ENCODE measurements at places on chromosomes 11 and 22.

DNA sequence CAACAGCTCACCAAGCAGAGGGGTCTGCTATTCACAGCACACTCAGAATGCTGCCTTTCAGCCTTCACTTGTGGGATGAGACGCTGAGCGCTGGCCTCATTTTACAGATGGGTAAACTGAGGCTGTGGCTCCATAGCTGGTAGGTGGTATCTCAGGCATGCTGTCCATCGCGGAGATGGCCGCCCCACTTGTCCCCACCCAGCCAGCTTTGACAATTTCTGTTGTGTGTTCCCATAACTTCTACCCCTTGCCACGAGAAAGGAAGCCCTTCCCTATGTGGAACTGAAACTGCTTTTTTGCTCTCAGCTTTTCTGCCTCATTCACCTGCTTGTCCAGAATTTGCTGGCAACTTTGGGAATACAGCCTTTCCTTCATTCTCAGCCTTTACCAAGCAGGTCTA, 36.1 kb upstream of the NNMT start:
- DNase-seq = no peak

DNA sequence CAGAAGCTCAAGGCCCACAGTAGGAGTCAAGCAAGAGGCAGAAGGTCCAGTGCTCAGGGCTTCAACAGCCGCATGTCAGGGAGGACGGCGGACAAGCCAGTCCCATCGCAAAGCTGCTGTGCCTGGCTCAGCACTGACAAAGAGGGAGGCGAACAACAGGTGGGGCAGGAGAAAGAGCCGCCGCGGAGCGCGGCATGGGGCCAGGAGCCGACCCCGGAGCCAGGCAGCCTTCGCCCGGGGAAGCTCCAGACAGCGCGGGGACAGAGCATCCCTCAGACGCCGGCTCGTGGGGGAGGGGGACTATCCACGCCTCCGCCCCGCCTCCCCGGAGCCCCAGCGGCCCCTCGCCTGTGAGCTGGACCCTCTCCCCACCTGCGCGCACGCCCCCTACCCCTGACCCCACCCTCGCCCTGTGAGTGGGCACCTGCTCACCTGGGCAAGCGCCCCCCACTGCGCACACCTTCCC, 369 bp downstream of the DHCR7 start:
- DNase-seq = peak; percentile 51

DNA sequence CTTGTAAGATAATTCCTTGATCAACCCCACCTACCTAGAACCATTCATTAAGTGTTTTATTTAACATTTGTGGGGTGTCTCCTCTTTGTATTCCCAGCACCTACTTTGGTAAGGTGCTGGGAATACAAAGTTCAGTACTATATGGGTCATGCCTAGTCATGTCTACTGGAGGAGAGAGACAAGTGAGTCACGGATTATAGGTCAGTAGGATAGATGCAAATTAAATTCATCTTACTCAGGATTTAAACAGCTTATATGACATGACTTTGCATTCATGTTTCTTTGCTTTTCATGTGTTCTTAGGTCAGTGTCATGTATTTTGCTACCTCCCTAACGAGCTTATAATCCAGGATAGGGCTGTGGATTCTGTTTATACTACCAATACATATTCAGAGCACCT, 3.4 kb upstream of the FADS1 start:
- no peak for DNase-seq

GRCh38 chr11:70725278-70725677, 326.9 kb downstream of the CTTN start:
- no peak for DNase-seq

GRCh38 chr11:78825591-78826020, 250.9 kb upstream of the NARS2 start:
- DNase-seq = no peak

- DNase-seq = no peak
These were observed 7.7 kb downstream of the CCS start for GRCh38 chr11:66600631-66601233.

GRCh38 chr11:19216709-19217374, 15.1 kb upstream of the CSRP3 start:
- DNase-seq = no peak

GRCh38 chr11:92628401-92629292, 340.8 kb upstream of the MTNR1B start:
- no peak for DNase-seq

- DNase-seq = no peak
These were observed 64.6 kb downstream of the ARHGEF12 start for GRCh38 chr11:120400564-120401364.

GRCh38 chr11:10608584-10608983, 40.1 kb upstream of the LYVE1 start:
- DNase-seq = no peak

GRCh38 chr22:37169406-37169805, 18.6 kb downstream of the C1QTNF6 start:
- DNase-seq = no peak

DNA sequence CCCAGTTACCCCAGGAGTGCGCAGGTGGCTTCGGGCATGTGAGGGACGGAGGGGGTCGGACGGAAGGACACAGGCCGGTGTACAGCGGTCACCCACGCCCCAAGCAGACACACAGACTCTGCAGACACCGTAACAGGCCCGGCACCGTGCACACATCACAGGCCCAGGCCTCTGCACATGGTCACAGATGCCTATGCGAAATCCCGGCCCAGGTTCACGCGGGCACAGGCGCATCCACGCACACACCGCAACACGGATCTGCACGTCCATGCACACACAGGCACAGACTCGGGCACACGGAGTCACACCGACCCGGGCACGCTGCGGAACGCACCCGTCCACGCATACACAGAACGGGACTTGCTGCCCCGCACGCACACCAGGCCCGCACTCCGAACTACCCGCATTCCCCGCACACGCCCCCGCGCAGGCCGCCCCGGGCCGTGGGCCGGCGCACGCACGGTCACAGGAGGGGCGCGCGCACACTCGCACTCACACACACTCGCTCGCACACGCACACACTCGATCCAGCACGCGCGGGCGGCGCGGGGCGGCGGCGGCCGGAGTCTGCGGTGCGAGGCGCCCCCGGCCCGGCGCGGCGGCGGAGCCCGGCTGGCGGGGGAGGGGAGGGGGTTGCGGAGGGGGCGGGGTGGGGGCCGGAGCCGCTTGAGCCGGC, at the start of gene MGAT3:
Gene MGAT3, plus strand, starts transcription at position 491 of the 676 bp plus-strand sequence. CDS start 30,336 bp downstream, outside the sequence.
- peak; percentile 20 for DNase-seq

GRCh38 chr11:130131961-130132850, 27.4 kb upstream of the ST14 start:
- peak; percentile 57 for DNase-seq

Data from WERI-Rb-1 (cell line).